Stimulated activated CD4-positive, alpha-beta T cell treated with anti-CD3 and anti-CD28 coated beads, Interleukin-1b, Interleukin-23, amount 100 ng/mL, for 1 hour (primary cell): ENCODE measurements at places on chromosomes 4 and X.

- no peak for DNase-seq
These were observed 193.8 kb upstream of the RBPJ start for GRCh38 chr4:26126994-26127393.

DNA sequence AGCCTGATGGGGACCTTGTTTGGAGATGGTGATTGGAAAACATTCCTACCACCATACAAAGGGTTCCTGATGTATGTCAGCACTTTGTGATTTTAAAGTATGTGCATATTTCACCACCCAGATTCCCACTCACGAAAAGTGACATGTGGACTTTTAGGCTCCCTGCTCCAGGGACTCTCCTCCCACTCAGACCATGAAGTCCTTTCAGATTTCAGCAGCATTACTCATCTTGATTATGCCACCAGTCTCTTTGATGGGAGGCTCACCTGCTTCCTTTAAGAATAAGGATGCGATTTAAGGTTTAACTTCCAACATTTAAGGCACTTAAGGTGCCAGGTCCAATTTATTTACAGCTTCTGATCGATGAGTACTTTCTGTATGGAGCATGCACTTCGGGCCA is 204.4 kb downstream of the PPARGC1A start:
- no peak for DNase-seq

DNA sequence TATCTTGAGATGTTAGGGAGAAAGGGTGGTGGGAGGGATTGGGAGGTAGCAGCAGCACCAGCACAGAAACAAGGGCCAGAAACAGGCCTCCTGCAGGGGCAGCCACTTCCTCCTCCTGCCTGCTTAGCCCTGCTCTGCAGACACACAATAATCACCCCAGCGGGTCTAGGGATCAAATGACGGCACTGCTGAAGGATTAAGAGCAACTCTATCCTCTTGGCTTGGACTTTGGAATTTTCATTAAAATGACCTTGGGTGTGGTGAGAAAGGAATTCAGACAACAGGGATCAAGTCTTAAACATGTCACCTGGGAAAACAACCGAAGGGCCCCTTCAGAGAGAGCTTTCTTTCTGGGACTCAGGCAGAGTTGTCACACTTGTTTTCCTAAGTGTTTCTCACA is 353.4 kb downstream of the SPRY1 start:
- DNase-seq, result no peak

- no peak for DNase-seq
These were observed 29.7 kb downstream of the TMEM164 start for GRCh38 chrX:110032534-110033147.

DNA sequence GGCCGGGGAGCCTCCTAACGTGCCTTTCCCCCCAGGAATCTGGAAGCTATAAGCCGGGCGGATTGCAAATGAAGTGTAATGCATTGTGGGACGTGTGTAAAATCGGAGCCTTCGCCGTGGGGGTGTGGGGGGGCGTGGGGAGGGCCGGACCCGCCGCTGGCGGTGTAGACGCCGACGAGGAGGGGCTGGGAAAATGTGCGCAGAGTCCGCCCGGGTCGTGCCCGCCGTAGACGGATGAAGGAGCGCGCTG is 1.3 kb downstream of the STOX2 start:
- no peak for DNase-seq

- DNase-seq, result no peak
These were observed 157.9 kb downstream of the GBA3 start for GRCh38 chr4:22850630-22851029.

GRCh38 chrX:131068945-131069719 is 11.0 kb downstream of the ARHGAP36 start:
- no peak for DNase-seq

- no peak for DNase-seq
These were observed 735 bp upstream of the GABRE start for GRCh38 chrX:151975228-151975593.

DNA sequence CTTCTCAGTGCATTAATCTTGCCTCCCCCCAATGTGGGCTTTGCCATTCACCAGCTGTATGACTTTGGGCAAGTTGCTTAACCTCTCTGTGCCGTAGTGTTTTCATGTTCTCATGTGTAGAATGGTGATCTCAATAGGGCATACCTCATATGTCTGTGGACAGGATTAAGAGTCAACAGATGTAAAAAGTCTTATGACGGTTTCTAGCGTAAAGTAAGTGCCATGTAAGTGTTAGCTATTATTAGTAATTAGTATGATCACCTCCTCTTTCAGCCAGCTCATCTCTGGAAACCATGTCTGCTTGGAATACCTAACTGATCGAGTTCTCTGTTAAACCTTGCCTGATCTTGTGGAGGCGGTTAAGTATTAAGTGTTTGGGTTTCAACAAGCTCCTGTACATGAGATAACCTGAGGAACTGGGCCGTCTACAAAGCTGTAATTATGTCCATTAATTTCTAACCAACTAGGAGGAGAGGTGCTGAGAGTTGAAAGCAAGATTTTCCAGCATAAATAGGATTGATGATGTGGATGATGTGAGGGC is 66.3 kb downstream of the TSC22D3 start:
- DNase-seq, result no peak

- DNase-seq, result no peak
These were observed 73.4 kb downstream of the CLCN4 start for GRCh38 chrX:10230222-10230621.

DNA sequence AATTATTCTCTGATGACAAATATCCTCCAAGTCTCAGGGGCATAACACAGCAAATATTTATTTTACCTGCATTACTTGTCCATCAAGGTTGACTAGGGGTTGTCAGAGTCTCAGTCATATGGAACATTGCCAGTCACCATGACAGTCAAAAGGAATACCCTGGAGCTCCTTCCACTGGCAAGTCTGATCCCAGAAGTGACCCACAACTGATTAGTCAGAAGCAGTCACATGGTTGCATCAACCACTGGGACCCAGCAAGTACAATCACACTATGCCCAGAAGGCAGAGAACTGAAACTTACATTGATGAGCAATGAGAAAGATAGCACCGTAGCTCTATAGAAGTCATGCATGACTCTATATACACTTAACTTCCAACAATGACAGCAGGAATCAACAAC is 41.9 kb upstream of the SOD3 start:
- no peak for DNase-seq

- no peak for DNase-seq
These were observed 99.6 kb downstream of the FAM53A start for GRCh38 chr4:1584498-1584897.

DNA sequence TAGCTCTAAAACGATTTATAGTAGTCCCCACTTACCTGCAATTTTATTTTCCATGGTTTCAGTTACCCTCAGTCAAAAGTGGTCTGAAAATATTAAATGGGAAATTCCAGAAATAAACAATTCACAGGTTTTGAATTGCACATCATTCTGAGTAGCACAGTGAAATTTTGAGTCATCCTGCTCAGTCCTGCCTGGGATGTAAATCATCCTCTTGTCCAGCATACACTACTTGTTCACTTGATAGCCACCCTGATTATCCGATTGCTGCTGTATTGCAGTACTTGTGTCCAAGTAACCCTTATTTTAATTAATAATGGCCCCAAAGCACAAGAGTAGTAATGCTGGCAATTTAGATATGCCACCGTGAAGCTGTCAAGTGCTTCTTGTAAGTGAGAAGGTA is 23.5 kb upstream of the BDH2 start:
- DNase-seq, result no peak

DNA sequence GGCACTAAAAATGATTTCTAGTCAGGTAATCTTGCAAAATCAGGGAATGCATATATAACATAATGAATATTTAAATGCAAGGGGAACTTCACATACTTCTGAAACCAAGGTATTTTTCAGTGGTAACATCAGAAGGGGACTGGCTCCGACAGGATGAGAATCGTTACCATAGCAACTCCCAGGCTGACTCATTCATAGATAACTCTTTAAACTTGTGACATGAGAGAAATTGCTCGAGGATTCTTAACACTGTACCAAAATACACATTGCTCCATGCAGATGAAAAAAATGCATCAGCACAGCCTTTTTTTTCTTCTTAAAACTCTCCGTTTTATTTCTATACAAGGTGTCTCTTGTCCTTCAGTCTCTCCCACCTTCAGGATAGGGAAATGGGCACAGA is 114.3 kb downstream of the GABRB1 start:
- DNase-seq, result no peak

GRCh38 chr4:159946983-159947615 is 844.2 kb downstream of the RAPGEF2 start:
- DNase-seq, result no peak

GRCh38 chrX:79466636-79467035 is 99.5 kb upstream of the ITM2A start:
- DNase-seq, result no peak

DNA sequence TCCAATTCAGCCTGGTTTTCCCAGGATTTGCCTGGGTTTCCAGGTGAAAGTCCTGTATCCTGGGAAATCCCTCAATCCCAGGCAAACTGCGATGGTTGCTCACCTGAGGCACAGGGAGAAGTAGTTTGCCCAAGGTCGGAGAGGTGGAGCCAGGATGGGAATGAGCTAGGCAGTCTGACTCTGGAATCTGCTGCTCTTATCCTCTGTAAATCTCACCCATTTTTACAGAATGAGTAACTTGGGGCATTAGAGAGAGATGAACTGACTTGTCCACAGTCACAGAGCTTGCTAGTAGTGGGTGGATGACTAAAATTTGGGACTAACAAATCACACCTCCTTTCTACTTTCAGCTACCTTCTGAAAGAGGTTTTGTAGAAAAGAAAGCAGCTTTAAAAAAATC is 9.8 kb upstream of the ARX start:
- no peak for DNase-seq

DNA sequence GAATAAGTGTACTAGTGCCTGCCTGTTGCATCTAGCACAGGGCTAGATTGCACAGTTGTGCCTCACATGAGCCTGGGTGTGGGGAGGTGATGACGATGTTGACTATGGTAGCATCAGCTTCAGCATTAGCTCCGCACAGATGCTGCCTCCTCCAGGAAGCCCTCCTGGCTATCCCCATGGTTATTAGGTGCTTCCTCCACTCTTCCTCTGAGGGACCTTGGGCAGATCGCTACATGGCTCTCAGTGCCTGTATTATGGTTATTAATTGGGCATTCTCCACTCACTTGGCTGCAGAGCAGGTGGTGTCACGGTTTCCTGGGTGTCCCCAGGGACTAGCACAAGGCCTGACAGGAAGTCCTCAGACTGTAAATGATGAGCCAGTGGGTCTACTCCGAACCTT is 325.6 kb downstream of the ARHGAP10 start:
- no peak for DNase-seq

DNA sequence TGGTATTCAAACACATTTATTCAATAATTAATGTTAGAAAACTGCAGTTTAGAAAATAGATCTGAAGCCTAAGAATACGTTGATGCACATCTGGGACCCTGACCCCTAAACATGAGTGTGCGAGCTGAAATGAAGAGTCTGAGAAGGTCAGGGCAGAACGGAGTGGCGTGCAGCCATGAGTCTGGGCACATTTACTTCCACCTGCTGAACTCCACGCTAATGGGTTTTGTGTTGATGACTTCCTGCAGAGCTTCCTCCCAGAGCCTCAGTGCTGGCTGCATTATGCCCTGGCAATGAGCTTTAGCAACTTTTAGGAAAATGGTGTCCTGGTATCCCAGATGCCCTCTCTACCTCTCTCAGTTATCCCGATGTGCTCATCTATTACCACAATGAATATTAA is 53.1 kb downstream of the FAM114A1 start:
- no peak for DNase-seq

- no peak for DNase-seq
These were observed 28.8 kb downstream of the PPP2R3B start for GRCh38 chrX:357693-358471.

- DNase-seq, result no peak
These were observed 35.5 kb upstream of the CD99L2 start for GRCh38 chrX:150933945-150934350.

DNA sequence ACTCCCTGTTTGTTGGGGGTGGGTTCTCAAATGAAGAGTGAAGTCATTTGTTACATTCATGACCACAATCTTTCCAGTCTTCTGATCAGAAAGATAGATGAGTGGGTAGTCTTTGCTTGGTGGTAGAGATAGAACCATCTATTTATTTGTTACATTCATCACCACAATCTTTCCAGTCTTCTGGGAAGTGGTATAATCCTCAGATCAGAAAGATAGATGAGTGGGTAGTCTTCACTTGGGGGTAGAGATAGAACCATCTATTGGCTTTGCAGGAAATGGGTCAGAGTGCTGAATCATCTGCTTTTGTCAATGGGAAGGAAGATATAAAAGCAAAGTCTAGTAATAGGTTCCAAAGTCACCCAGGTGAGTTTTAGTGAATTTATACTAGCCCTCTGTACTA is 64.2 kb upstream of the EPGN start:
- no peak for DNase-seq

GRCh38 chr4:114088481-114088880 is 109.0 kb upstream of the ARSJ start:
- DNase-seq, result no peak

DNA sequence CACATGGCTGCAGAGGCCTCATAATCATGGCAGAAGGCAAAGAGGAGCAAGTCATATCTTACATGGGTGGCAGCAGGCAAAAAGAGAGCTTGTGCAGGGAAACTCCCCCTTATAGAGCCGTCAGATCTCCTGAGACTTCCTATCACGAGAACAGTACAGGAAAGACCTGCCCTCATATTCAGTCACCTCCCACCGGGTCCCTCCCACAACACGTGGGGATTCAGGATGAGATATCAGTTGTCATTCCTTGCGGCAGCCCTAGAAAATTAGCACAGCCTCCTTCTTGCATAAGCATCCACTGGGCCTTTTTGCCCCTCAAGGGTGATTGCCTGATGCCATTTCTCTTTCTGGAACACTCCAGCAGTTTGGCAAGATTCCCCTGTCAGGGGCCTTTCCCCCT is 61.7 kb upstream of the STX18 start:
- no peak for DNase-seq

GRCh38 chr4:120816296-120816965 is 106.1 kb downstream of the PRDM5 start:
- no peak for DNase-seq

DNA sequence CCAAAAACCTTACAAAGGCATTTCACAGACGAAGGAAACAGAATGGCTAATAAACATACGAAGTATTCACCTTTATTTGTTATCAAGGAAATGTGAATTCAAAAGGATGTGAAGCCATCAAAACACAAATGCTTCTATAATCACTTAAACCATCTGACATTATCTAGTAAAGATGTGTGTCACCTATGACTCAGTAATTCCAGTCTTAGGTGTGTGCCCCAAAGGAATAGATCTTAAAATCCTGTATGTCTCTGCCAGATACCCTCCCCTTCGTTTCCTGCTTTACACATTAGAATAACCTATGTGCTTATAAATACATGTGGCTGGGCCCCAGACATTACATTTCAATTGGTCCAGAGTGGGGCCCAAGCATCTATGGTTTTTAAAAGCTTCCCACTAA is 41.8 kb upstream of the CEP135 start:
- no peak for DNase-seq

GRCh38 chr4:109368661-109369060 is 65.0 kb upstream of the SEC24B start:
- DNase-seq, result no peak
